ENCODE measurements at places on chromosomes 13 and 19.

- no peak for DNase-seq
Observed at GRCh38 chr19:47464675-47465419, 6.8 kb downstream of the SLC8A2 start.

GRCh38 chr13:68152414-68152813 is 922.3 kb upstream of the PCDH9 start:
- no peak for DNase-seq

DNA sequence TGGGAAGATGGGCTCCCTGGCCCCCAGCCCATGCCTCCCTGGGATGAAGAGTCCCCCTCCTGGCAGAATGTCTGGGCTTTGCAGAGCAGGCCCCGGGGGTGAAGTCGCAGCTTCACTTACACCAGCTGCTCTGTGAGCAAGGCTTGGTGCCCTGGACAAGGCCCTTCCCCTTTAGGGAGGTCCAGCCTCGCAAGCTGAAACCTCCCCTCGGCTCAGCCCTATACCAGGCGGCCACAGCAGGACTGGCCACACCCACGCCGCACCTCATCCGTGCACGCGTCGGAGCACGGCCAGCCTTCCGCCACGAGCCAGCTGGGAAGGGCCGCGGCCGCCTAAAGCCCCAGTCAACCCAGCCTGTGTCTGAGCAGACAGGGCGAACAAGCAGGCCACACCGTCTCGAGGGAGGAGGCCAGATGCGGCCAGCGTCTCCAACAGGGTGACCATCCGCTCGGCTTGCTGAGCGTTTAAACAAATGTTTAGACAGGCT is 83.2 kb upstream of the MCF2L start:
- DNase-seq = peak; percentile 89

DNA sequence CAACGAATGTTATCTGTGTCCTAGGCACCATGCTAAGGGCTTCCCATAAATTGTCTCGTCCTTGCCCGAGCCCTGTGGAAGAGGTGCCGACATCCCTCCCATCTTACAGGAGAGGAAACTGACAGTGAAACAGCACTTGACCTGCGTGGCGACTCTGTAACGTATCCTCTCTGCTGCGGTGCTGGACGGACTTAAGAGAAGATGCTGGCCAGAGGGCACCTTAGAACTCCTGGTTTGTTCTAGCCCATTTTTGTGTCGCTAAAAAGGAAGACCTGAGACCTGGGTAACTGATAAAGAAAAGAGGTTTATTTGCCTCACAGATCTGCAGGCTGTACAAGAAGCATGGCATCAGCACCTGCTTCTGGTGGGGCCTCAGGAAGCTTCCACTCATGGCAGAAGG is 68.6 kb downstream of the KCTD15 start:
- DNase-seq = no peak

GRCh38 chr13:77305266-77305665 is 21.6 kb downstream of the MYCBP2 start:
- DNase-seq = no peak

DNA sequence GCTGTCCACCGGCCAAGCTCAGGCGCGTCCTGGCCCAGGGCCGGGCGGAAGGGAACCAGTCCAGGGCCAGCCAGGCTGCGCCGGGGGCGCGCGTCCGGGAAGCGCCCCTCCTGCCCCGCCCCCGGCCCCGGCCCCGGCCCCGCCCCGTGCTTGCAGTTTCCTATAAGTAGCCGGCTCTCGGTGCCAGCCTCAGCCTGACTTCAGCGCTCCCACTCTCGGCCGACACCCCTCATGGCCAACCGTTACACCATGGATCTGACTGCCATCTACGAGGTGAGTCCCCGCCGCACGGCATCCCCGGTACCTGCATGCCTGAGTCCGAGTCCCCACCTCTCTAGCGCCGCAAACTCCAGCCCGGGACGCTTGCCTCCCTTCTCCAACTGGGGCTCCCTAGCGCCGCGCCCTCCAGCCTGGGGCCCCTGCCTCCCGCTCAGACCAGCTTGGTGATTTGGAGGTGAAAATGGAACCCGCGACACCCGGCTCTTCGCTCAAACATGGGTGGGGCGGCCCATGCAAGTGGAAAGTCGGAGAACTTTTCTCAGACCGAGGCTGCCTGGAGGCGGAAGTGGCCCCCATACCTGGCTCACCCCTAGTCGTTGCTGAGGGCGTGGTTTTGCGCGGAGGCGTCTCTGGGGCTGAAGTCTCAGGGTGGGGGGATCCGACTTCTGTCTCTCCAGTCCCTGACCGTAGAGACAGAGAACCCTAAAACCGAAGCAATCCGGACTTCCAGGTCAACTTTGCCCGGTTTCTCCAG is at the start of gene ZFP36:
Gene ZFP36 (plus strand): TSS at position 192 of the 754 bp plus-strand sequence. CDS start 58 bp downstream, at position 250.
- peak; percentile 34 for DNase-seq

GRCh38 chr13:59970847-59971246 is 192.9 kb downstream of the DIAPH3 start:
- DNase-seq = no peak

- no peak for DNase-seq
Observed at GRCh38 chr13:50941146-50941545, 31.6 kb downstream of the RNASEH2B start.

DNA sequence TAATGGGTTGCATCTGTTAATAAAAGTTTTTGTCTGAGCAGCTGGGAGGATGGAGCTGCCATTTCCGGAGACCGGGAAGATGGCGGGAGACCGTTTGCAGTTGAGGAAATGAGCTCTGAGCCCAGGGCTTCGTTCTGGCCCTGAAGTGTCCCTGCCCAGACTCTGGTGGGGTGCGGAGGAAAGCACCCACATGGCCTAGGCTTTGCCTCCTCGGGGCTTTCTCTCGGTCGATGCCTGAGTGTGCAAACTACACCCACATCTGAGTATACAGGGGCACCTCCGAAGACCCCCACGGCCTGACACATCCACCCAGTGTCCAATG is 15.6 kb upstream of the NANOS3 start:
- DNase-seq = no peak

- DNase-seq = no peak
Observed at GRCh38 chr13:94596575-94596971, 621 bp upstream of the TGDS start.

DNA sequence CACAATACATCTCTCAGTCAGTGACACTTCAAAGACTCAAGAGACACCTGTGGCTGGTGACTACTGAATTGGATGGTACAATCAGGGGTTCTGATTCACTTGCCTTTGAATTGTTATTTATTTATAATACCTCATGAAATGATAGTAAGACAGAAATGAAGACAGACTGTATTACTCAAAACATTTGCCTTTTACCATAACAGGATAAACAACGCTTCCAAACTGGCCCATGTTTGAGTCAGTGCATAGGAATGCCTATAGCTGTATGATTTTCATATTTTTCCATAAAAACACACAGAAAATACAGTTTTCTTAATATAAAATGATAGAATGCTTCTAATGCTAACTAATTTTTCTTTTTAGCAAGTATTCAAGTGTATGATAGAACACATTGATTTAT is 59.5 kb upstream of the FGF14 start:
- DNase-seq = no peak

- DNase-seq = no peak
Observed at GRCh38 chr13:79352107-79352506, 53.9 kb downstream of the RBM26 start.
